HEK293T (cell line): ENCODE measurements at places on chromosomes 11 and 22.

GRCh38 chr22:36806835-36807234 is 10.0 kb downstream of the PVALB start:
- no peak for DNase-seq

- no peak for DNase-seq
Observed at GRCh38 chr11:61138935-61139334, 22.3 kb downstream of the VPS37C start.

- no peak for DNase-seq
Observed at GRCh38 chr11:119509282-119509841, 86.4 kb upstream of the THY1 start.

- no peak for DNase-seq
Observed at GRCh38 chr11:1160231-1161101, 2.7 kb downstream of the MUC5AC start.

DNA sequence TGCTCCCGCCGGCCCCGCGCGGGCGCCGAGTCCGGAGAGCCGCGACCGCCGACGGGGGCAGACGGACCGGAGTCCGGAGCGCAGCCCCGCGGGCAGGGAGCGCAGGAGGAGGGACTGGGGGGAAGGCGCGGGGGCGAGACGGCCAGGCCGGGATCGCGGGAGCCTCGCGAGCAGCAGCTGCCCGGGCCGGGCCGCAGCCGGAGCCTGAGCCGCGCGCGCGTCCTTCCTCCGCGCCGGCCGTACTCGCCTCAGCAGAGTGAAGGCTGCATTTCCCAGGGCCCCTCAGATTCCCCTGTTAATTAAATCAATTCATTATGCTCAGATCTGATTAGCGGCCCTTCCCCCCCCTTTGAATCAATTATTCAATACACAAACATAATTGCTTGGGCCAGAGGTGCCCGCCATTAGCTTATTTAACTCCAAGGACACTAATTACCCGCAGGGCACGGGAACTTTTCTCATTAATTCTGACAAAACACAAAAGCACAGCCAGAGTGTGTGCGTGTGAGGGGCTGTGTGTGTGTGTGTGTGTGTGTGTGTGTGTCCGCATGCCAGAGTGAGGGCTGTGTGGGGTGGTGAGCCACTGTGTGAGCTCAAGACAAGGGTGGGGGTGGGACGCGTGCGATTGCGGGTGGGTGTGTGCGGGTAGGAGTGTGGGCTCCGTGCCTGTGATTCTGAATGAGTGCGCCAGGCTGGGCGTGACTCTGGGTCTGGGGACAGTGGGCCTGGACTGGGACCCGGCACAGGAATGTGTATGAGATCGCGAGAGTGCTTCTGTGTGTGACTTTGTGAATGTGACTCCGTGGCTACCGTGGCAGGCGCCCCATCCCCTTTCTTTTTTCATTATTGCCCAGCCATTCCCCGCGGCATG is 5.1 kb upstream of the LMO1 start:
- peak; percentile 46 for DNase-seq

GRCh38 chr11:10908215-10908951 is 50.5 kb upstream of the ZBED5 start:
- DNase-seq = no peak
